ENCODE measurements at places on chromosomes 6 and 20. TPM values are rescaled to one million over a fixed set of nuclear protein-coding genes. Genes with fewer than 3 reads are reported as not detected.

Gene SPTLC3
- total RNA-seq = 0.01 TPM

Gene MYLK4
- 0.10 TPM for total RNA-seq

Gene GSTA3
- not detected for total RNA-seq

Gene ZBP1
- not detected for total RNA-seq

Gene EPHA7
- 0.15 TPM for total RNA-seq

Gene RSPO3
- 66.8 TPM for total RNA-seq
